ENCODE measurements at places on chromosomes 6 and 20. TPM values are rescaled to one million over a fixed set of nuclear protein-coding genes. Genes with fewer than 3 reads are reported as not detected.

Gene FANCE
- total RNA-seq = 14.3 TPM

Gene PTPRK
- total RNA-seq = 5.1 TPM

Gene NRSN1
- not detected for total RNA-seq

Gene HLA-DMA
- 23.0 TPM for total RNA-seq

Gene CD40
- 8.8 TPM for total RNA-seq

Gene MACROD2
- not detected for total RNA-seq

Gene PABPC1L
- 96.7 TPM for total RNA-seq

Gene SPATA2
- total RNA-seq = 7.9 TPM

Gene NOX3
- not detected for total RNA-seq

Gene MUC21
- total RNA-seq = not detected

Gene GRM1
- not detected for total RNA-seq

Gene APCDD1L
- not detected for total RNA-seq

Gene LHFPL5
- total RNA-seq = not detected

Gene EFCAB8
- 0.52 TPM for total RNA-seq

Gene FAM229B
- total RNA-seq = 1.3 TPM

Gene BHLHE23
- not detected for total RNA-seq

Gene FOXF2
- total RNA-seq = not detected

Gene SLC4A11
- 1.1 TPM for total RNA-seq

Gene MEI4
- total RNA-seq = not detected

Gene ADGRF5
- total RNA-seq = not detected

Gene TAP1
- 319 TPM for total RNA-seq

Gene TASP1
- total RNA-seq = 11.9 TPM

Gene RRAGD
- total RNA-seq = 20.2 TPM

Gene ITCH
- total RNA-seq = 37.4 TPM

Gene PTCRA
- not detected for total RNA-seq

Gene BTNL2
- not detected for total RNA-seq

Gene TMEM170B
- 1.1 TPM for total RNA-seq

Gene HSP90AB1
- 1,343 TPM for total RNA-seq

Gene MAPK13
- 33.6 TPM for total RNA-seq

Gene LGSN
- not detected for total RNA-seq

Gene DEF6
- 107 TPM for total RNA-seq

Gene GSTA3
- total RNA-seq = not detected

Gene COL20A1
- total RNA-seq = 0.09 TPM

Gene OTOR
- not detected for total RNA-seq

Gene MEP1A
- not detected for total RNA-seq

All from activated naive CD4-positive, alpha-beta T cell treated with anti-CD3 and anti-CD28 coated beads, Interleukin-2, amount 50 U/mL, for 72 hours (primary cell).